LHCN-M2 (cell line): ENCODE measurements at places on chromosomes 11 and 22. TPM values are rescaled to one million over a fixed set of nuclear protein-coding genes. Genes with fewer than 3 reads are reported as not detected.
A peak's percentile ranks its signal among the peaks of the same experiment; 100 is the strongest.

Gene XKR3
- total RNA-seq, result not detected in 2 replicates

Gene KCNJ5
- 0.06 and 0.29 TPM in 2 replicates for total RNA-seq

Gene CDCA5
- total RNA-seq, result 48.0 and 62.1 TPM in 2 replicates

Gene NLRP6
- total RNA-seq, result not detected in 2 replicates

Gene NRIP3
- 23.4 and 26.2 TPM in 2 replicates for total RNA-seq

Gene TMEM179B
- 53.6 and 78.5 TPM in 2 replicates for total RNA-seq

Gene TSGA10IP
- total RNA-seq, result 0.06 TPM in 1 of 2 replicates, not detected in the other

Gene FXYD6
- total RNA-seq, result 0.19 and 0.34 TPM in 2 replicates

Gene ISX
- total RNA-seq, result not detected in 2 replicates

Gene MICALL1
- total RNA-seq, result 52.0 and 54.6 TPM in 2 replicates

Gene TPST2
- total RNA-seq, result 20.1 and 30.0 TPM in 2 replicates

DNA sequence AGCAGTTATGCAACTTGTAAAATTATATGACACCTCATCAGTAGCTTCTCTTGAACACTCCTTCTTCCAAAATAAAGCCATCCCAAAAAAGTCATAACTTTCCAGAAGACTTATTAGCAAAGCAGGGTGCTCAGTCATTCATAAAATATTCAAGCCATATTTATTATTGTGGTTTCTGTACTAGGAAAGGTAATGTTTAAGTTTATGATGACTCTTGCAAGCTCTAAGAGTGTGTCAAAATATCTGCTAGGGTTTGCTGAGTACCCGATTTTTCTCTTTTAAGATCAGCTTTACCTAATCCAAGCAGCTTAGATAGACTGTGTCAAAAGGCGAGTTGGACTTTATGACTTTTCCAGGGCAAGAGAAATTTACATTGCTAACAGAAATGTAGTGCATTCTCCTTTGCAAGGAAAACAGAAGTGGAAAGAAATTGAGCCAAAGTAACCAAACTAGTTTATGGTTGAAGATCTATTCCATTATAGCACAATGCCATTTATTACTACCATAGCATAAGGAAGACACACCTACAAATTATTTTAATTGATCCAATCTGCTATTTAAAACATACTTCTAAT, 98.0 kb upstream of the SOX6 start:
- no peak for DNase-seq

GRCh38 chr11:133830931-133831907, 14.1 kb downstream of the SPATA19 start:
- DNase-seq, result no peak

GRCh38 chr22:45903355-45904135, 73.4 kb downstream of the WNT7B start:
- peak; percentile 79 for DNase-seq

DNA sequence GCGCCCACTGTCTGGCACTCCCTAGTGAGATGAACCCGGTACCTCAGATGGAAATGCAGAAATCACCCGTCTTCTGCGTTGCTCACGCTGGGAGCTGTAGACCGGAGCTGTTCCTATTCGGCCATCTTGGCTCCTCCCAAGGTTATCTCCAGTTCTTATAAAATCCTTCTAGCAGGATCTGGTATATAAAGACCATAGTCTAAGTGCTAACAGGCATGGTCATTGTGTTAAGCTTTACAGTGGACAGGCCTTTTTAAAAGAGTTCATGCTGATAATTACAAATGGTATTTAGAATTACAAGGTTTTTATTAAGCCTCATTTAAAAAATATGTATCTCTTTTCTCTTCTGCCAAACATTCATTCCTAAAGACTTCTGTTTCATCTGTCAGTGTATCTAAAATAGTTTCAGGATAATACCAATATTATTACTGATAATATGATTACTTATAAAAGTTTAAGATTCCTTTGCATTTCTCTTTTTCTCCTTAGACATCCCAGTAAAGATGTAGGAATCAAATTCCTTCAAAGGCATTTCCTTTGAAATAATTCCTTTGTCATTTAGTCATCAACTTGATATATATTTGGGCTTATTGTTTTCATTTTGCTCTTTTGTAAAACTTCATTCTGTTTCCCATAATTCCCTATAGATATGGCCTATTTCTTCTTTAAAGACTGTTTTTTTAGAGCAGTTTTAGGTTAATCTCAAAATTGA, 20.7 kb downstream of the DDX10 start:
- DNase-seq, result no peak

DNA sequence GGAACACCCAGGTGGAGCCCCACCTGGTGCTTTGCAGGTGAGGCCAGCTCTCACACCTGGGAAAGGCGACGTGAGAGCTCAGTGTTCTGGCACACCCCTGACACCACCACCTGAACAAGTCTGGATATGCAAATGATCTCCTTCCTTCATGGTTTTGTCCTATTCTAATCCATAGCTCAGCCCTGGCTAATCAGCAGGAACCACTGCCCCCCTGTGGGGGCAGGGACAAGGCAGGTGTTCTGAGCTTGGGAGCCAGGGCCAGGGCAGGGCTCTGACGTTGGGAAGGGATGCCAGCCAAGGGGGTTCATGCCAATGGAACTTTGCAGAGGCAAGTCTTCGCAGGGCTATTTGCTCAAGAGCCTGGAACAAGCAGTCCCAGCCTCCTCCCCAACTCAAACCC, 144.2 kb downstream of the TRIM29 start:
- no peak for DNase-seq

DNA sequence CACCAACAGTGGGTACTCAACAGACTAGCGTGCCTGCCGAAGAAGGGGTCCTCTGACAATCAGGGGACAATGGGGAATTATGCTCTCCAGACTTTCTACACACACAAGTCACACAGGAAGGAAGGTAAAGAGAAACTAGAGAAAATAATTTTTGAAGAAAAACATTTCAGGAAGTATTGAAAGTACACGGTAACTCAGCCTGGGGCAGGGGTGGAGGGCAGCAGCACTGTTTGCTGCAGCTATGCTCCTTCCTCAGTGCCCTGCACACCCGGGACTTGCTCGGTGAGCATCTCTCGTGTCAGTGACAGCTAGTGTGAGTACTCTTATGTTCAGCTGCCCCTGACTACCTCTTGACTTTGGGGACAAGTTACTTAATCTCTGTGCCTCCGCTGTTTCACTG, 18.0 kb upstream of the APOA1 start:
- DNase-seq, result no peak

GRCh38 chr11:81569999-81570398, 1163.7 kb downstream of the FAM181B start:
- DNase-seq, result no peak

DNA sequence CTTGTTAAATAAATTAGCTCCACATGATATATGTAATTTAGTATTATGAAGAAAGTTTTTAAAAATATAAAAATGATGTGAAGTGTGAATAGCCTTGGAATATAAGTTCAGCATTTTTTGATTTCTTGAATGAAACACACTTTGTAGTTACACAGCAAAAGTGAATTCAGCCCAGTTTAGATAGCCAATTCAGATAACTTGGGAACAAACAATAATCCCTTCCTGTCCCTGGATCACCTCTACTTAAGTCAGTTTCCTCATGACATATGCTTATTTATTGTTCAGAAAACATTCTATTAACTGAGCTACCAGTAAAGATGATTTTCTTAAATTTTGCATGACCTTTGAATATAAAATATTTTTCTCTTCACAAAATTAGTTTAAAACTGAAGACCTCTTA, 107.4 kb downstream of the PGR start:
- DNase-seq, result no peak

GRCh38 chr11:20881328-20882079, 212.1 kb downstream of the NELL1 start:
- no peak for DNase-seq

- DNase-seq, result no peak
Observed at GRCh38 chr11:101278286-101278685, 148.7 kb upstream of the PGR start.

- no peak for DNase-seq
Observed at GRCh38 chr11:13897646-13898276, 64.8 kb upstream of the SPON1 start.

DNA sequence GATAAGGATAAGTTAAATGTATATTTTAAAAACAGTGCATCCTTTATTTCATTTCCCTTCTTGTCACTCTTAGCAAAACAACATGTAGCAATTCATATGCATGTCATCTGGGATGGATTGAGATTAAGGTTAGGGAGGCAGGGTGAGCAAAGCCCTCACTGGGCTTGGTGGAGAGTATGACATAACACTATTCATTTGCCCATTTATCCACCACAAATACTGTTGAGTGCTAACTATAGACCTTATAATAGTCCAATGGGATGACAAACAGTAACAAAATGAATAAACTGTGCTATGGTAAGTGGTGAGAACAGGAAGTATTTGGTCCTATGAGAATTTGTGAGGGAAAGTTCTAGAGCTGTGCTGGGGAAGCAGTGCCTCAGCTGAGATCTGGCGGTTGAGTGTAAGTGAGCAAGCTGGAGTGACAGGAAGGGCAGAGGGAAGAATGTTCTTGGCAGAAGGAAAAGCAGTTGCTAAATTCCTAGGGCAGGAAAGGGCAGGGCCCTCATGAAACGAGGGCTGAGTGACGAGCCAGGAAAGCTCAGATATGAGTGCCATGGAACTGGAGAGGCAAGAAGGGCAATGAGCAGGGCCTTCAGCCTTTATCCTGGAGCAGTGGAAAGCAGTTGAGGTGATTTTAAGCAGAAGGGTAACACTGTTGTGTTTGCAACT, 6.7 kb downstream of the HSD17B12 start:
- DNase-seq, result peak; percentile 57

GRCh38 chr11:5192738-5193137, 7.7 kb downstream of the OR51V1 start:
- DNase-seq, result no peak

GRCh38 chr11:17691976-17692375, 27.4 kb upstream of the MYOD1 start:
- DNase-seq, result no peak

- DNase-seq, result peak; percentile 94
Observed at GRCh38 chr11:118691926-118692830, 12.7 kb upstream of the TREH start.

- DNase-seq, result no peak
Observed at GRCh38 chr11:77082838-77083565, 16.2 kb downstream of the CAPN5 start.

DNA sequence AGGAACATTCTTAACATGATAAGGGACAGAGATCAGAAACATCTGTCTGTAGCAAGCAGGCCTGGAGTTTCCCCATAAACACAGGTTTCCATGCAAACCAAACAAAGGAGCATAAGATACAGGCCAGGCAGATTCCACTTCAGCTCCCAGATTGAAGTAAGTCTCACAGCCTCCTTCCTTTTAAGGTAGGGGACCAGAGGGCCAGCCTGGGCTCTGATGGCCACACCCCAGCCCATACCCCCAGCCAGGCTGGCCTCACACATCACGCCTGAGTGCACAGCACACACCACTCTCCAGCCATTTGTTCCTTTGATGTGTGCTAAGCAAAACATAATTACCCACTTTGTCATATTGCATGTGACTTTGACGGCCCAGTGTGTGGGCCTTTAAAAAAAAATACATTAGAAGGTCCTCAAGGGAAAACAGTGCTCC, 518.7 kb downstream of the NTM start:
- DNase-seq, result peak; percentile 83

- no peak for DNase-seq
Observed at GRCh38 chr22:19739448-19739895, 16.1 kb downstream of the GP1BB start.

- DNase-seq, result peak; percentile 72
Observed at GRCh38 chr11:1694064-1694845, 2.7 kb upstream of the KRTAP5-6 start.

DNA sequence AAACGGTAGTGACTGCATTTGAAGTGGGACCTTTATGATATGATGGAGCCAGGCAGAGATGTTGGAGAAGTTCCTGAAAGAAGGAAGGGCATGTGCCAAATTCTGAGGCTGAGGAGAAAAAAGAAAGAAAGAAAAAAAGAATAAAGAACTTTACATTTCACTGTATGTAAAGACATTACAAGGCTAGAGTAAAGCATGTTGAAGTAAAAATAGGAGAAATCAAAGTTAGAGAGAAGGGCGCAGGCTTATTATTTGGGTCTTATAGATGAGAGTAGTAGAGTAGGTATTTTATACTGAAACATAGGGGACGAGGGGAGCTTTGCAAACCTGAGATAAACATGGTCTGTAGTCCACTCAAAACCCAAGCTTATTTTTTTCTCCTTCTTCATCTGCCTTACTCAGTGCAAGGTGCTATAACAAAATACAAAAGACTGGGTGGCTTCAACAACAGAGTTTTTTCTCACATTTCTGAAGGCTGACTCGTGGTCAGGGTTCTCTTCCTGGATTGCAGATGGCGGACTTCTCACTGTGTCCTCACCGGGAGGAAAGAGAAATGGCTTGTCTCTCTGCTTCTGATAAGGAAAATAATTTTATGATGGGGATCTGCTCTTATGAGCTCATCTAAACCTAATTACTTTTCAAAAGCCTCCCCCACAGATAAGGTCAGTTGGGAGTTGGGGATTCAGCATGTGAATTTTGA, 2.7 kb downstream of the HBG1 start:
- no peak for DNase-seq

GRCh38 chr11:111082664-111083063, 162.9 kb upstream of the POU2AF2 start:
- DNase-seq, result no peak

- no peak for DNase-seq
Observed at GRCh38 chr11:62146476-62147200, 22.8 kb downstream of the INCENP start.

- DNase-seq, result no peak
Observed at GRCh38 chr11:64696045-64696444, 27.0 kb downstream of the NRXN2 start.

- DNase-seq, result no peak
Observed at GRCh38 chr11:107924306-107924705, 3.9 kb upstream of the RAB39A start.

DNA sequence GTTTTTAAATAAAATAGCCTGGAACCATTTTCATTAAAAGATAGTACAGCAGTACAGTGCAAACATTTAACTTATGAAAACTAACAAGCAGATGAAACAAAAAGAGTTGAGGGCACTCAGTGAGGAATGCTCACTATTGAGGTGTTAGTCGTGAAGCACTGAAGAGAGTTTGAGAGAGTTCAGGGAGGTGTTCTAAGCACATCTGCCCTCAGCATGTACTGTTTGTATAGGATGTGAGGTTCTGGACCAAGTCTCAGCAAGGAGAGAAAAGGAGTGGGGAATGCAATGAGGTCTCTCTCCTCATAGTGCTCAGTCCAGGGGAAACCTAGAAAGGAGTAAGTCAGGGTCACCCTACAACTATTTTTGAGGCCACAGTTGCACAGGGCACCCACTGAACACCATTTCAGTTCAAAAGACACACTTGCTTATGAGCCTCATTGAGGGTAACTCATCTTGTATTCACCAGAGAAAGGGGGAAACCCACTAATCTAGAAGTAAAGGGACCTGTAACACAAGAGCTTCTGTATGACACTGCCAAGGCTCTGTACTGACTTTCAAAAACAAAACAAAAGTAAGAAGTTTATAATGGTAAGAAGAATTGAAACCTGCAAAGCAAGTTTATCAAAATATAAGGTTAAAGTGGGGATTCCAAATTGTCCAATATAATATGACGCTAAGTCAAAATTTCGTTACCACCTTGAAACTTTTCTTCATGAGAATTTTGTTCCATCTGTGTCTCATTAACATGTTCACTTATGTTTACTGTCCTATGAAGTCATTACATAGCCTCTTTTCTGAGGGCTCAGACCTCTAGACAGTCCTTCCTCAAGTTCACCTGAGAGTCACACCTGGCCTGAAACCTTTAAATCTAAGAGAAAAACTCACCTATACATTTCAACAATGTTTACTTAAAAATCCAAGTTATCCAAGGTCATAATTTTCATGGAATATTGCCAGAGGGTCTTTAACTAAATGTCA, 275.3 kb downstream of the ETS1 start:
- no peak for DNase-seq

- no peak for DNase-seq
Observed at GRCh38 chr11:59199546-59200422, 12.9 kb downstream of the MPEG1 start.
